ENCODE measurements at places on chromosomes 3 and 15.
A peak's percentile ranks its signal among the peaks of the same experiment; 100 is the strongest.

DNA sequence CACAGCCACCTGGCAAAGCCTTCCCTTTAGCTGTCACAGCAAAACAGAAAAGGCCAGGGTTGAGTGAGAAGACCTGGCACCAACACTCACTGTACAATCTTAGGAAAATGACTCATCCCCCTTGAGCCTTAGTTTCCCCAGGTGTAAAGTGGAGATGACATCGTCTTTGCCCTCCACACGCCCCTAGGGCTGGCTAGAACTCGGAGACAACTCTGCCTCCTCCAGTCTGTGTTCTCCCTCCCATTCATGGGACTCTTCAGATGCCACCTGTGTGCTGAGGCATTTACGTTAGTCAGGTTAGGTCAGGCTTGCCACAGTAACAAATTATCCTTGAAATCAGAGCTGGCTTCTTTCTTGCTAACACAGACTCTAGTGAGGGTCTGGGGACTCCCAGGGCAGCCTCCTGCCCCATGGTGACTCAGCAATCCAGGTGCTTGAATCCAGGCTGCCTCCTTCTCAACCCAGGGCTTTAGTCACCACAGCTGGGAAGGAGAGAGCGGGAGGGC is 252.6 kb downstream of the PLCL2 start:
- DNase-seq: no peak

GRCh38 chr3:89740881-89741177 is 633.4 kb downstream of the EPHA3 start:
- no peak for DNase-seq

DNA sequence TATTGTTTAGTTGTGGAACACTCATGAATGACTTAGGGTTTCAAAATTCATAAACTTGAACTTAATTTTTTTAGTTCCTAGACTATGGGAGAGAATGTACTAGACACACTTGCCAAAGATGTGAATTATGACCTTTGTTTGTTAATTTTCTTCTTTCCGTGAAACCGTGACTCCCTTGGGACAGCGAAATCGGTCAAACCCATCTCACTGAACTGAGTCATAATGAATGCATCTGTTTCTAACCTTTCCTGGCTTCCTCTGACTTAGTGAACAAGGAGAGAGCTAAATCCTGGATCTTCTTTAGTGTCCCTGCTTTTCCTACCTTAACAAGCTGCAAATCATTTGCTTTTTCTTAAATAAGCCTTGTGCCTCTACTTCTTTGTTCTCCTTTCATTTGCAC is 85.5 kb downstream of the LARS2 start:
- DNase-seq: peak; percentile 18

- no peak for DNase-seq
Measured at GRCh38 chr15:19988094-19988660, 553.4 kb downstream of the GOLGA6L6 start.

- no peak for DNase-seq
Measured at GRCh38 chr3:9088441-9089353, 125.4 kb upstream of the RAD18 start.

- no peak for DNase-seq
Measured at GRCh38 chr3:57972531-57973111, 35.6 kb upstream of the FLNB start.

- no peak for DNase-seq
Measured at GRCh38 chr3:5079761-5080160, 42.3 kb upstream of the ARL8B start.

GRCh38 chr3:146375219-146375618 is 94.1 kb downstream of the PLSCR2 start:
- DNase-seq: no peak

DNA sequence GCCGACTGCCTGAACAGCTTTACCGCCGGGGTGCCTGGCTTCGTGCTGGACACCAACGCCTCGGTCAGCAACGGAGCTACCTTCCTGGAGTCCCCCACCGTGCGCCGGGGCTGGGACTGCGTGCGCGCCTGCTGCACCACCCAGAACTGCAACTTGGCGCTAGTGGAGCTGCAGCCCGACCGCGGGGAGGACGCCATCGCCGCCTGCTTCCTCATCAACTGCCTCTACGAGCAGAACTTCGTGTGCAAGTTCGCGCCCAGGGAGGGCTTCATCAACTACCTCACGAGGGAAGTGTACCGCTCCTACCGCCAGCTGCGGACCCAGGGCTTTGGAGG is 815 bp downstream of the SPINT1 start:
- no peak for DNase-seq

- DNase-seq: no peak
Measured at GRCh38 chr3:99758502-99759177, 59.0 kb upstream of the CMSS1 start.

DNA sequence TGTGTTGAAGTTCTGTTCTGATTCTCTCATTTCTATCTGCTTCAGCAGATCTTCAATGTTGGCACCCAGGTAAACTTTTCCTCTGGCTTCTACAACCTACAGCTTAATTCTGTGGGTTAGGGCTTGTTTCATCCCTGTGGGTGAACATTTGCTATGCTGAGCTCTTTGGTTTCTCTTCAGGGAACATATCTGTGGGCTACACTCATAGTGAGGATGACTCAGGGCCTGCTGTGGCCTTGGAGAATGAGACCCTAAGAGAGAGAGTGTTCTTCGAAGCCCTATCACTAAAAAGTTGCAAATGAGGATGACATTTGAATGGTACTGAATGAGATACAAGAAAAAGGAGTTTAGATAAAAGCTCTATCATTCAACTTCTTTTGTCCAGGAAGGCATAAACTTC is 346.2 kb upstream of the CBLB start:
- no peak for DNase-seq

- no peak for DNase-seq
Measured at GRCh38 chr3:184140436-184140835, 5.3 kb downstream of the EIF2B5 start.

DNA sequence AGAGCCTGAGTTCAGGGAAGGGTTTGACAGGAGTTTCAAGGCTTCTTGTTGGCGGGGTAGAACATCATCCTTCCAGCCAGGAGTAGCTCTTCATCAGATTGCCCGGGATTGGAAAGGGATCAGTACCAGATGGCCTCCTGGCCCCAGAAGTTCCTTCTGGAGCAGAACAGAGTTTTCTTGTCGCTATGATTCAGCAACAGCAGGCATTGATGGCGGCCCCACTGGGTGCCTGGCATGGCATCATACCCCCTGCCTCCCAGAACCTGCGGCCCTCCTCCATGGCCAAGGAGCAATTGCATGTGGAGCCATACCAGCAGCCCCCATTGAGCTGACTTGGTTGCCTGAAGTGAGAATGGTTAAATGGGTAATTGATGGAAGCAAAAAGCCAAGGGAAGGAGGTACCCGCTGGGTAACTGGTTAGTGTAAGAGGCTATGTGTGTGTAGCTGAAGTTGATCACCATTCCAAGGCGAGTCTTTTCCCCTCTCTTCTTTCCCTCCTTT is 305.6 kb downstream of the PTPRG start:
- no peak for DNase-seq

- DNase-seq: no peak
Measured at GRCh38 chr3:155147588-155147987, 67.5 kb downstream of the MME start.

- DNase-seq: peak; percentile 86
Measured at GRCh38 chr3:117628823-117629291, 919.3 kb downstream of the TUSC7 start.

- no peak for DNase-seq
Measured at GRCh38 chr3:98612587-98612986, 19.2 kb upstream of the CPOX start.

GRCh38 chr3:143809121-143809621 is 39.1 kb downstream of the SLC9A9 start:
- no peak for DNase-seq

- DNase-seq: no peak
Measured at GRCh38 chr15:43423793-43424192, 52.9 kb downstream of the TUBGCP4 start.

- DNase-seq: no peak
Measured at GRCh38 chr15:72934921-72935320, 117.3 kb upstream of the NEO1 start.

- no peak for DNase-seq
Measured at GRCh38 chr3:136196064-136196400, at the start of gene MSL2. TSS of gene MSL2 (minus strand) at chr3:136196335. CDS start at chr3:136195113, 1,222 bp downstream.

DNA sequence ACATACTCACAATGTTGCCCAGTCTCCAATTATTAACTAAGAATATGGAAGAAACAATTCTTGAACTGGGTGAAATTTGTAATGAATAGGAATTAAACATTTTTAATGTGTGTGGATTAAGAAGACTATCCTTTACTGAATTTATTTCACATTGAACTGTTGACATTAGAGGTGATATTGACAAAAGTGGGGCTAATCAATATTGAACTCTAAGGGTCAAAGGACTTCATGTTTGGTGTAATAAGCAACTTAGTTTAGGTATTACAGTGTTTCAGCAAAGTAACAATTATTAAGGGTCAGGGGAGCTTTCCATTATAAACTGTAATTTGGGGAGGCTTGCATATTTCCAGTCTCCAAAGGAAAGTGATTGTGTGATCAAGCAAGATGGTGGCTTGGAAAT is 16.2 kb upstream of the NANOGP8 start:
- no peak for DNase-seq

- DNase-seq: no peak
Measured at GRCh38 chr3:64808061-64808460, 120.3 kb upstream of the ADAMTS9 start.

- DNase-seq: no peak
Measured at GRCh38 chr15:36810656-36811449, 231.4 kb downstream of the CDIN1 start.

DNA sequence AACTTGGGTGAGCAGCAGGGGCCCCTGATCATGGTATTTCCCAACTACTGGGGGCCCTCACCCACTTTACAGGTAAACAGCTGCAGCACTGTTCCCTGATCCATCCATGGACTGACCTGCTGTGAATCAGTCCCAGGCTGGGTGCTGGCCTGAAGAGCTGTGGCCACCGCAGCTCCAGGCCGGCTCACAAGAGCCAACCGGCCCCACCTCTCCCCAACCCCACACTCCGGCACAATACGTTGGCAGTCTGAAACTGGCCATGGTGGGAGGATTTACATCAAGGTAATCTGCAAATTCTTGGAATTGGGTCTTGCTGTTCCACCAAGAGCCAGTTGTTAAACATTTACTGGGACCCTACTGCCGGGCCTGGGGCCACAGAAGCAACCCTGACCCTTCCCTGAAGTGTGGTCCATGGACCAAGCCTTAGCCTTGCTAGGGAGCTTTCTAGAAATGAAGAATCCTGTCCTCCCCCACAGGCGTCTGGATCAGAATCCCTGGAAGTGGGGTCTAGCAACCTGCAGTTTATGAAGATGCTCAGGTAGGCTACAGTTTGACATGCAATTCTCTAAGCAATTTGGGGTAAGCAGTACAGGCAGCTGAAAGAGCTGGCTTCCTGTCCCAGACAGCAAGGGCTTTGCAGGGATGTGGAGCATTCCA is 3.7 kb downstream of the SLC6A20 start:
- DNase-seq: no peak

GRCh38 chr3:64353226-64353625 is 128.0 kb upstream of the PRICKLE2 start:
- DNase-seq: no peak

DNA sequence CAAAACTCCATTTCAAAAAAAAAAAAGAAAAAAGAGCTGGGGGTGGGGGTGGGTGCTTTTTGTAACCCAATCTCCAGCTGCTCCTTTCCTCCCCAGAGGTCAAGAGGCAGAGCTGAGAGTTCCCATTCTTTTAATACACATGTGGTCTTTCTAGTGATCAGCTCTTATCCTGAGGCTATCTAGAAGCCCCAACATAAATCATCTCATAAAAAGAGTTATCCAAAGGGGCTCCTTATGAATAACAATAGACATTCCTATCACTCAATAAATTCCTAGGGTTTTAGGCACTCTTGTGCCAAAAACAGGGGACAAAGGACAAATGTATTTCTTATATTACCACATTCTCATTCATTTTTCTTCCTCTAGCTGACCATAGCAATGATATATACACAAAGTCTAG is 25.1 kb upstream of the GAP43 start:
- DNase-seq: no peak

- no peak for DNase-seq
Measured at GRCh38 chr3:71570546-71570945, 13.0 kb downstream of the FOXP1 start.

DNA sequence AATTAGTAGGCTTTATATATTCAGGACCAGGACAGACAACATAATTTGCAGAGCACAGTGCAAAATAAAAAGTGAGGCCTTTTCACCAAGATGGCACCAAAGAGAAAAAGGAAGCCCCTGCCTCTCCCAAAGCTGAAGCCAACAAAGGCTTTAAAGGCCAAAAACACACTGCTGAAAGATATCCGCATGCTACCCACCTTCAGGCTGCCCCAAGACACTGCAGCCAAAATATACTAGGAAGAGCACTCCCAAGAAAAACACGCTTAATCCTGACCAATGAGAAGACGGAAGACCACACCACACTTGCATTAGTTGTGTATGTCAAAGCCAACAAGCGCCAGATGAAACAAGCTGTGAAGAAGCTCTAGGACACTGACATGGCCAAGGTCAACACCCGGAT is 38.0 kb downstream of the PIK3CB start:
- no peak for DNase-seq

DNA sequence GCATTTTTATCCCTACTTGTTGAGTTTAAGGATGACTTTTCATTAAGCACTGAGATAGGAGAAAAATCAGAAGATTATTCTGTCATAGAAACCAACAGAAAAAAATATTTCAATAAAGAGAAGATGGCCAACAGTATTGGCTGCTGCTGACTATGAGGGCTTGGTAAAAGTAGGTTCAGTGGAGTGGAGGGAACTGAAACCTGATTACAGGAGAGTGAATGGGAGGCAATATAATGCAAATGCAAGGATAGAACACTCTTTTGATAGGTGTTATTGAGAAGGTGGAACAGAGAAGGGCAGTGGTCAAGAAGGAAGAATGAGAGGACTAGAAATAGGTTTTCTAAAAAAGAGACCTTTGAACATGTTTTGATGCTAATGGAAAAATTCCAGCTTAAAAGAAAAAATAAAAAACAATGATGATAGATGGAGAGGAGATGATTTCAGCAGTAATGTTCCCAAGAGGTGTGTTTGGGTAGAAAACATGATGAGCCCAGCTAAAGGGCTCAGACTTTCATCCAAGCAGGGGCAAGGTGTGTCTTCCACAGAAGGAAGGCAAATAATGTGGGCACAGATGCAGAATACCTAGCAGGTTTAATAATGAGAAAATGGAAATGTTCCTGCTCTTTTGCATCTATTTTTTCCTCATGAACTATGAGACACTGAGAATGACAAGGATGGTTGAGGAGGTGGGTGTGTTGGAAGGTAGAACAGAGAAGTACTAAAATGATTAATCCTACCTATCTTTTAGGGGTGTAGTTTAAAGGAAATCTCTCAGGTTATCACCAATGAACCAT is 397.9 kb upstream of the GOLIM4 start:
- DNase-seq: no peak

DNA sequence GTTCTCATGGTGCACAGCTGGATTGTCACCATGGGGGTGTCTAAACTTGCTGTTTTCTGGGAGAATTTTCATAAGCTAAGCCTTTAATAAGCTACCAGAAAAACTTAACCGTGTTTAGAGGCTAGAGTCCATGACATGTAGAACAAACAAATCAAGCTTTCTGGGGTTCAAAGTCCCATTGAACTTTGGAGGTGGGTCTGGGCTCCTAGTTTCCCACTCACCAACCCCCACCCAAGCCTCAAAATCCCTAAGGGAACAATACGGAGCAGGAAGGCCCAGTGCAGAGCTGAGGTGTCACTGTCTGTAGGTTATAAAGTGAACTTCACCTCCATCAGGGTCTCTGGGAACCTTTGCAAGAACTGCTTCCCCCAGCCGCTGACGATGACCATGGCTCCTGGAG is 25.5 kb downstream of the RTP1 start:
- DNase-seq: no peak

GRCh38 chr15:86333819-86334218 is 254.1 kb downstream of the AGBL1 start:
- no peak for DNase-seq

- no peak for DNase-seq
Measured at GRCh38 chr3:80192936-80193335, 425.1 kb upstream of the ROBO1 start.
